ENCODE measurements at places on chromosomes 7 and 10.

DNA sequence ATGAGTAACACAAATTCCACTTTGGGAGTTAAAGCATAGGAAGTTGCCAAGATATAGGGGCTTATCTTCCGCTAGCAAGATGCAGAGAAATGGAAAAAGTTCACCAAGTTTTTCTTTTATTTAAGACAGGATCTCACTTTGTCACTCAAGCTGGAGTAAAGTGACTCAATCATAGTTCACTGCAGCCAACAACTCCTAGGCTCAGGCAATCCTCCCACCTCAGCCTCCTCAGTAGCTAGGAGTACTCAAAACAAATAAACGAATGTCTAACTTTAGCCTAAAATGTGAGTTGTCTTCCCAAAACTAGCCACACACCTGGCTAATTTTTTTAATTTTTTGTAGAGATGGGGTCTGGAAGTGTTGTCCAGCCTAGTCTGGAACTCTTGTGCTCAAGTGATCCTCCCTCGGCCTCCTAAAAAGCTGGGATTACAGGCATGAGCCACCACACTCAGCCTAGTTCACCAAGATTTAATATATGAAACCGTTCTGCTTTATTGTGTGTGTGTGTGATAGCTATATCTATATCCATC, 9.9 kb downstream of the VIM start:
- DNase-seq: no peak

GRCh38 chr10:3106928-3107425, 39.6 kb downstream of the PFKP start:
- DNase-seq: no peak

DNA sequence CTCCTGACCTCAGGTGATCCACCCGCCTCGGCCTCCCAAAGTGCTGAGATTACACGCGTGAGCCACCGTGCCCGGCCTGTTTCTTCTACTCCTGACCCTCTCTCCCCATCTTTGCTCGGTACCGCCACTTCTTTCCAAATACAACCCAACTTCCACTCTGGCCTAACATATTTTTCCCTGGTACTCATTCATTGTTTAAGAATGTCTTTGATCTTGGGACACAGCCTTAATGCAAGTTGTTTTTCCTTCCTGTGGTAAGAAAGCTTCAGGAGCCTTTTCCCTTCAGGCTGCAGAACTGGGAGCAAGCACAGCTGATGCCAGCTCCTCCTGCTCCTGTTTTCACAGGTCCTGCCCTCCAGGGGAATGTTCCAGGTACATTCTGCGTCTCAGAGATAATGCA, 13.7 kb downstream of the CALML3 start:
- DNase-seq: no peak

DNA sequence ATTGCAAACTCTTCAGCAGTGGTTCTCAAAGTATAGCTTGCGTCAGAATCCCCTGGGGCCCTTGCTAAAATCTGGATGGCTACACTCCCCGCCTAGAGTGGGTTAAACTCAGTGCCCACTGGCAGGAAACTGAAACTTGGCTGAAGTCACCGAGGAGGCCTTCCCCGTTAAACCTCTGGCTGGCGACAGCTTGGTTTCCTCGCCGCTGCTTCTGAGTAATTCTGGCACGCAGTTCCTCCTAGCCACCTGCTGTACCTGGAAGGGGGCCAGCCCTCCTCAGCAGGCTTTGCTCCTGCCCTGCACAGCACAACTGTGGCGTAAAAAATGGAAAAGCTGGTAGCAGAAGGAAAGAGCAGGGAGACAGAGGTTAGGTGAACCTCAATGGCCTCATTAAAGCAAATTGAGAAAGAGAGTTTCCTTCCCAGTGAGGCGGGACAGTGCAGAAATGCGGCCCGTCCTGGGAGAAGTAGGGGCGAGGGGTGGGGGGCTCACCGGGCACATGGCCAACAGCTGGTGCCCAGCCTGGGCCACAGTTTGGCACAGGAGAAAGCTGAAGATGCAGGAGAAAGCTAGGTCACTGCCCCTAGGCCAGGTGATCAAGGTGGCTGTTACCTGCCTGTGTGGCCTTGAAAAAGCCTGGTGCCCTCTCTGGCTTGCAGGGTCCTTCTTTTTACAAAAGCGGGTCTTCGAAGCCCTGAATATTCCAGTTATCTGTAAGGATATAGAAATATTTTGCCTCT, 46.6 kb downstream of the ALOX5 start:
- DNase-seq: no peak

DNA sequence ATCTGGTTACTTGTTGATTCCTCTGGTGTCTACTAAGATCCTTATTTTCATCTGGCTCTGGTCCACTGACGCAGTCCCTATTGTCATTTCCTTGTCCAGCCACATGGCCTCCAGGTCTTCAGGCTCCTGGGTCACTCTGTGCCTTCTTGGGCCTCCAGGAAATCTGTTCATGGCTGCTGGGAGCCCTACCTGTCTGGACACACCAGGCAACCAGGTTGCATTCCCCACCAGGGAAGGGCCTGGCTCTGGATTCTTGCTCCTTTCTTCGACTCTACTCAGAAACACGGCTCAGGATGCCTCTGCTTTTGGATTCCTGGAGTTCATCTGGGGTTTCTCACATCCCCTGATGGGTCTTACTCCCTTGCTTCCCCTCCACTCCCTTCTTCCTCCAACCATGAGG, 8.0 kb upstream of the PPIF start:
- DNase-seq: no peak

GRCh38 chr7:81604075-81604807, 165.6 kb downstream of the HGF start:
- peak; percentile 31 for DNase-seq

DNA sequence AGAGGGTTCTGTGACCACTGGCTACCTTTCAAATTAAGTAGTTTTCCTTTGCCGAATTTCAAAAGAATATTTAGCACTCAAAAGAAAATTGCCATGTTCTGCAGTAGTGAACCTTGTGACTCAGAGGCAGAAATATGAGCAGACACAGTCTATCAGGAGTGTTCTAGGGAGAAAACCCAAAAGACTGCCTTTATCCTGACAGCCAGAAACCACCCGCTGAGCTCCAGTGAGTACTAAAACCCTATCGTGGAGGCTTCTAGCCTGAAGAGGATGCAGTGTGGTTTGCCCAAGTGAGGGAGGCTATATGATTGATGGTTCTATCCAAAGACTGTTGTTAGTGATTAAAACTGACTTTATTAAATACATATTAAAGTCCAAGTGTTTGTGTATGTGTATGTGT, 21.9 kb downstream of the CHRM2 start:
- no peak for DNase-seq
